ENCODE measurements at places on chromosomes 12 and 14.

GRCh38 chr14:35533357-35534207, at the start of gene INSM2:
Gene INSM2, plus strand, starts transcription at chr14:35534164. Its CDS starts 89 bp downstream, at chr14:35534253.
- no peak for DNase-seq

DNA sequence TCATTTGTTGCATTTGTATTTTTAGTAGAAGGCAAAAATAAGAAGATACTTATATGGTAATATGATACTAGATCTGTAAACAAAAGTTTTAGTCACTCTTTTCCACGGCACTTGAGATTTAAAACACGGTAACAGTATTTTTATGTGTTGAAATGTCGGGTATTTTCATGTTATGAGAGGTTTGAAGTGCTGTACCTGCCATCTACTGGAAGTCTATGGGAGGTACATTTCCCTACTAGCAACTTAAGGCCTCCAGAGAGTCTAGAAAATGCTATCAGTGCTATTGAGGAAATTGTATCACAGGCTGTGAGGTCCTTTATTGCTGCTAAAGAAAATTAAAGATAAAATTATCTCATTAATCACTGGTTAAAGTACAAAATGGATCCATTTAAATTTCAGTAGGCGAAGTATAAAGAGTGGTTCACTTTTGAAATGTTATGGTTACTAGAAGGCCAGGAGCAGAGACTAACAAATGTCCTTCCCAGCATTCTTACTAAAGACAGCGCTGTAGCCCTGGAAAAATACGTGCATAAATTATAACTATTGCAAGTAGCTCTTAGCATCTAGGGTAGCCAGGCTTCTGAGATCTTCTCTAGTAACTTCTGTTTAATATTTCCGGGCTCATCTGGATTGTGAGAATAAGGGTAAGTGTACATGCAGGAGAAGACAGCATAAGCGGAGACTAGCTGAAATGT, 77.6 kb upstream of the PRKD1 start:
- peak; percentile 73 for DNase-seq

DNA sequence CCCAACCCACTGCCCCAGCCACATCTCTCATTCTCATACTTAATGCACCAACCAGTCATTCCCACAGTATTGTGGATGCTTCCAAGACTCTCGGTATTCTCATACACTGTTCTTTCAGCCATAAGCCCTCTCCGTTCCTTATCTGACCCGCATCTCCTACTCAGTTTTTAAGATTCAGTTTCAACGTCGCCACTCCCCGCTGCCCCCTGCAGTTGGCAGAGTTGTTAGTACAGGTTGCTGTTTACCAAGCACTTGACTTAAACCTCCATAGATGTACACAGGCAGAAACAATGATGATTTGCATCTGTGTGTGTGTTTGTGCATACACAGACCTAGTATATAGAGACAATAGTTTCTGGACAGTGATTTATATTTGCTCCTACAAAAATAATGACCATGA, 40.2 kb downstream of the PAH start:
- no peak for DNase-seq

- no peak for DNase-seq
Observed at GRCh38 chr12:19539071-19539470, 99.8 kb downstream of the AEBP2 start.

DNA sequence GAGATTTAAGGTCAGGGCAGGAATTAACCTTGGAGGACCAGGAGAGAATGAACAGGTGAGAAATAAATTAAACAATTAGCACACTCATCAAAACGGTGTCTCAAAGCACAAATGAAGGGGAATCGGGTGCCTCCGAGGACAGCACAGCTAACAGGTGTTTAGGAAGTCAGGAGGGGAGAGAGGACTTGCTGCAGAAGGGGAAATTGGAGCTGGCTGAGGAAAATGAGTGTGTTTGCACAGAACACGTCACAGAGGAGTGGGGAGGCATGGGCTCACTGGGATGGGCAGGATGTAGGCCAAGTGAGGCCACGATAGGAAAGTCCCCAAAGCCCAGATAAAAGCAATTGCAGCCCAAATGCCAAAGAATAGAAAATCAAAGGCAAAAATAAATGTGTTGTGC, 121.7 kb downstream of the ZNF664 start:
- no peak for DNase-seq

GRCh38 chr12:28550757-28551704, 360.8 kb downstream of the CCDC91 start:
- DNase-seq, result peak; percentile 92

- no peak for DNase-seq
Observed at GRCh38 chr12:132279930-132280329, 49.5 kb downstream of the GALNT9 start.

GRCh38 chr14:76919431-76920330, 93.5 kb downstream of the LRRC74A start:
- peak; percentile 93 for DNase-seq

DNA sequence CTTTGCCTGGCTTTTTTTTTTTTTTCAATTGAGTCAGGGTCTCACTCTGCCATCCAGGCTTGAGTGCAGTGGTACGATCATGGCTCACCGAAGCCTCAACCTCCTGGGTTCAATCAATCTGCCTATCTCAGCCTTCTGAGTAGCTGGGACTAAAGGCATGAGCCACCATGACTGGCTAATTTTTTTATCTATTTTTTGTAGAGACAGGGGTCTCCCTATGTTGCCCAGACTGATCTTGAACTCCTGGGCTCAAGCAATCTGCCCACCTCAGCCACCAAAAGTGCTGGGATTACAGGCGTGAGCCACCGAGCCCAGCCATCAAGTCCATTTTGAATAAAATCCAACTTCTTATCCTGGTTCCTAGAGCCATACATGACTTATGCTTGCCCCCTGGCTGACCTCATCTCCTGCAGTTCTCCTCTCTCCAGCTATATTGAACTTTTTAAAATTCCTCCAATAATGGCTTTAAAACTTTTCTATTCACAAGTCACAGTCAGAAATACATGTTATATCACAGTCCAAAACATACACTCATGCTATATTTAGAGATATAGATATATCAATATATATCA, 10.4 kb upstream of the RND1 start:
- no peak for DNase-seq

DNA sequence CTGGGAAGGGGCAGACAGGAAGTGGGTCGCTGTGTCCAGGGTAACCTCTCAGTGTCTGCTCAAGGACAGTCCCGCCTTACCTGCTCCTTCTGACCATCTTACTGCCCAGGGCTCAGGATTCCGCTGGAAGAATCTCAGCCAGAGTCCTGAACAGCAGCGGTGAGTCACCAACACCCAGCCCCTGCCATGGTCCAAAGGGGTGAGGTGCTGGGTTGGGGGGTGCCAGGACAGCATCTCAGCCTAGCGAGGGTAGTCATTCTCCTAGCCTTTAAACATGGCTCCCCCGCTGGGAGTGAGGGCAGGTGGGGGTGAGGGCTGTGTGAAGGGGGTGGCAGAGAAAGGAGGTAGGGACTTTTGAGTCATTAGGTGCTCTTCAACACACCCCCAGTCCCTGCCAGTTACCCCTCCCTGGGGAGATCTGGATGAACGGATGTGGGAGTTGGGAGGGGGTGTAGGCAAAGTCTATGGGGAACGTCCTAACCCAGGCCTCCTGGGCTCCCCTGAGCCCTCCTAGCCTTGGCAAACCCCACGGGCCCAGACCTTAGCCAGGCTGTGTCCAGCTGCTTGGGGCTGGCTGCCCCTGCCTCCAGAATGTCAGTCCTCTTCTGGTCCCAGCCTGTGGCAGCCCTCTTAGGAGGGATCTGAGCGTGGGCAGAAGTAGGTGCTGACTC, 2.5 kb downstream of the TAMALIN start:
- DNase-seq, result no peak

- DNase-seq, result peak; percentile 5
Observed at GRCh38 chr12:108337235-108338223, 1.6 kb downstream of the CMKLR1 start.

- peak; percentile 38 for DNase-seq
Observed at GRCh38 chr14:34465069-34465859, 3.2 kb upstream of the SPTSSA start.

GRCh38 chr14:72000907-72001306, 68.7 kb downstream of the RGS6 start:
- no peak for DNase-seq

- no peak for DNase-seq
Observed at GRCh38 chr14:29264865-29265264, 498.3 kb downstream of the FOXG1 start.

GRCh38 chr14:23931721-23932289, 21.8 kb upstream of the DHRS4 start:
- DNase-seq, result no peak

DNA sequence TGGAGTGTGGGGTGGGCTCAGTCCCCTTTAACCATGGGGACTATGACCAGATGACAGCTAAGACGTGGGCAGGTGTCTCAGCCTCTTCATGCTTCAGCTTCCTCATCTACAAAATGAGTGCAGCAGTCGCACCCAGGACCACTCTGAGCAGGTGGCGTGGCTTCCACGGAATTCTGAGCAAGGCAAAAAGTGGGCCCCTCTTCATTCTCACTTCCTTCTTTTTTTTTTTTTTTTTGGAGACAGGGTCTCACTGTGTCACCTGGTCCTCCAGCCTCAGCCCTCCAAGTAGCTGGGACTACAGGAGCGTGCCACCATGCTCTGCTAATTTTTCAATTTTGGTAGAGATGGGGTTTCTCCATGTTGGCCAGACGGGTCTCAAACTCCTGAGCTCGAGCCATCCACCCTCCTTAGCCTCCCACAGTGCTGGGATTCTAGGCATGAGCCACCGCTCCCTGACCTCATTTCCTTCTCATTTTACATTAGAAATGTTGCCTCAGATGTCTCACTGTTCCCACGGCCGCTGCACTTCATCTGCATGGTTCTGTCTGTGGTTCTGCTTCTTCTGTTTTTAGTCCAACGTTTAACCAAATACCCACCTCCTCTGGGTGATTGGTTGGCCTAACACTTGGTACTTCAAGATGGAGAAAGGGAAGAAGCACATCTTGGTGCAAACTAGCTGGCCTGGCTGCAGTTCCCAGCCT, 41.3 kb upstream of the BCL7A start:
- DNase-seq, result no peak

DNA sequence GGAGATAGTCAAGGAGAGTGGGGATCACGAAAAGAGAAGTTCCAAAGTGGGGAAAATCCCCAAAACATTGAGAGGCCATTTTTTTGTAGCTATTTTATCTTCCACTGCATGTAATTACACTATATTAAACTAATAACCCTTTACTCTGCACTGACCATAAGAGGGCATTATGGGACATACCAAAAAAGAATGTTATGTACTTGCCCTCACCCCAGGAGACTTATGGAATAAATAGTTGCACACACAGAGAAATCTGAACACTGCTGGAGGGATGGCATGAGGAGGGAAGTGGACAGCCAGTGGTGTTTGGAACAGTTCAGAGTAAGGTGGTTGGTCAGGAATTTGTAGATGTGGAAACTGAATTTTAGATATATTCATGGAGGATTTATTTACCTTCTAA, 422.9 kb downstream of the SNAPC1 start:
- no peak for DNase-seq

GRCh38 chr14:94935706-94936300, 165.9 kb upstream of the GSC start:
- no peak for DNase-seq

- no peak for DNase-seq
Observed at GRCh38 chr12:131561051-131561450, 149.8 kb upstream of the SFSWAP start.

GRCh38 chr12:25207411-25207810, 12.4 kb downstream of the ETFRF1 start:
- DNase-seq, result peak; percentile 53

GRCh38 chr12:92398565-92399309, 253.1 kb upstream of the BTG1 start:
- DNase-seq, result peak; percentile 11

GRCh38 chr12:32102234-32102633, 4.4 kb upstream of the BICD1 start:
- no peak for DNase-seq

GRCh38 chr12:117743761-117744160, 225.0 kb downstream of the KSR2 start:
- DNase-seq, result no peak

- DNase-seq, result no peak
Observed at GRCh38 chr12:12720672-12721161, 3.5 kb downstream of the CDKN1B start.

GRCh38 chr12:8985213-8985754, 4.1 kb upstream of the KLRG1 start:
- no peak for DNase-seq

GRCh38 chr12:19647806-19648556, 208.7 kb downstream of the AEBP2 start:
- DNase-seq, result no peak

GRCh38 chr12:108234158-108234557, 105.0 kb downstream of the CMKLR1 start:
- DNase-seq, result no peak

DNA sequence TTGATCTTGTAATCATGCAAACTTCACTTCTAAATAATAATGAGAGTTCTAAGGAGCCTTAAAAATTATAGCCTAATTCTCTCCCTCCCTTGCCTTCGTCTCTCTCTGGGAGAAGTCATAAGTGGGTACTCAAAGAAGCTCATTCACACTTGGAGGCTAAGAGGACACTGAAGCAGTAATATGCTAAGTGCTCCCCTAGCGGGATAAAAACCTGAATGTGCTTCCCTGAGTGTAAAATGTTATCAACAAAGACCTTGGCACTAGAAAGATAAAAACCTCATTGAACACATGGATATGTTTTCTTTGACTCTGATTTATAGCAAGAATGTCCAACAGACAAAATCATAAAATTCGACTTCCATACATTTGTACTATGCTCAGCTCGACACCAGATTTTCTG, 337.9 kb upstream of the NOVA1 start:
- DNase-seq, result no peak

- no peak for DNase-seq
Observed at GRCh38 chr14:104135121-104135903, 3.1 kb upstream of the KIF26A start.

DNA sequence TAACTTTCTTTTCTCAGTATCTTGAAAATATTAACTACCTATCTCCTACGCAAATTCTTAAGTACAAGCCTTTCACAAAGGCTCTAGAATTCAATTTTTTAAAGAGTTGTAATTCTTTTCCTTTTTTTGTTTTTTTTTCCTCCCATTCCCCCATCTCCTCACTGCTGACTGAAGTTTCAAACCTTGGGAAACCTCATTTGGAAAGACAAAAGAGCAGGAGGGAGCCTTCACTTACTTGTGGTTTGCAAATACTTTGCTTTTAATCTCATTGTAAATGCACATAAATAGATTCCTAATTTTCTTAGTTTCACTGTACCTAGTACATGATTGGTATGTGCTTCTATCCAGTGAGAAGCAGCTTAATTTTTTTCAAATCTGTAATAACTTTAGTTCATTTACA, 15.8 kb upstream of the PTGDR start:
- no peak for DNase-seq

- DNase-seq, result no peak
Observed at GRCh38 chr14:101507836-101508150, 53.5 kb upstream of the DIO3 start.
